ENCODE measurements at places on chromosomes 16 and 17. TPM values are rescaled to one million over a fixed set of nuclear protein-coding genes. Genes with fewer than 3 reads are reported as not detected.
A peak's percentile ranks its signal among the peaks of the same experiment; 100 is the strongest.

- peaks cover 19% of the 10 kb centered on the region for H3K4me1 ChIP-seq
- H3K4me3 ChIP-seq, result no peak overlapping the region
- H3K27ac ChIP-seq, result no peak overlapping the region
- H3K27me3 ChIP-seq, result no peaks in the 10 kb centered on the region
- no peaks in the 10 kb centered on the region for H3K36me3 ChIP-seq
Observed at GRCh38 chr17:47102914-47103313, 86.2 kb downstream of the CDC27 start.

GRCh38 chr16:57260294-57260929 is 15.4 kb downstream of the ARL2BP start:
- H3K36me3 ChIP-seq, result peaks cover 4% of the 10 kb centered on the region
- H3K27me3 ChIP-seq, result no peaks in the 10 kb centered on the region
- peak overlapping the region; percentile 78 for H3K27ac ChIP-seq
- H3K4me3 ChIP-seq, result no peak overlapping the region

GRCh38 chr16:68426347-68426652 is 22.0 kb downstream of the SMPD3 start:
- peaks cover 6% of the 10 kb centered on the region for H3K4me1 ChIP-seq
- H3K27me3 ChIP-seq, result peaks cover 47% of the 10 kb centered on the region
- H3K4me3 ChIP-seq, result no peak overlapping the region
- DNase-seq, result no peak

- H3K27ac ChIP-seq, result peak overlapping the region; percentile 81
- no peak for DNase-seq
- H3K4me3 ChIP-seq, result no peak overlapping the region
- H3K36me3 ChIP-seq, result no peaks in the 10 kb centered on the region
- no peaks in the 10 kb centered on the region for H3K27me3 ChIP-seq
Observed at GRCh38 chr16:17304491-17305119, 166.2 kb downstream of the XYLT1 start.

DNA sequence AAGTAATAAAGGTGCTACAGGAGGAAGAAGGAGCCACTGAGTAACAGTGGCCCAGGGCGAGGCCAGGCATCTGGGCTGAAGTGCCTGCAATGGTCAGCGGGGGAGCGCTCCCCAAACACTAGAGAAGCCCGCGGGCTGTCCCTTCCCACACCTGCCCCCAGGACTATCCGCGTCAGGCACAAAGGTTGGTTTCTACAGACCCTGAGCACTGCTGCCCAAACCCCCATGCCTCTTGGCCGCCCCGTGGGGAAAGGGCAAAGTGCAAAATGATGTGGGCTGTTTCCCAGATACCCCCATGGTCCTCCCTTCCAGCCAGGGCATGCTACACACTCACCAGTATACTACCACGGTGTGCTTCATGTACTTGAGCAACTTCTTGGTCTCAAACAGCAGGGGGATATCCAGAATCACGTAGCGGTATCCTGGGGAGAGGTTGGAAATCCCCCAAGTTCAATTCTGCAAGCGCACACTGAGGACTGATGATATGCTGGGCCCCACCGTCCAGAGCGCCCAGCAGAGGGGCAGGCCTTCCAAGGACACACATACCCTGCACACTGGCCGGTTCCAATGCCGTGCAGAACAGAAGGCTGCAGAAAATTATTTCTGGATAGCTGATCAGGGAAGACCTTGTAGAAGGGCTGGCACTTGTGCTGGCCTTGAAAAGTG is 21.5 kb downstream of the DCAKD start:
- H3K4me1 ChIP-seq, result peaks cover 9% of the 10 kb centered on the region
- peaks cover 30% of the 10 kb centered on the region for H3K36me3 ChIP-seq
- H3K27ac ChIP-seq, result no peak overlapping the region
- no peak for DNase-seq
- no peak overlapping the region for H3K4me3 ChIP-seq

GRCh38 chr17:78117027-78117981 is 11.3 kb downstream of the TMC6 start:
- no peak overlapping the region for H3K27ac ChIP-seq
- peaks cover 5% of the 10 kb centered on the region for H3K36me3 ChIP-seq
- no peaks in the 10 kb centered on the region for H3K27me3 ChIP-seq

DNA sequence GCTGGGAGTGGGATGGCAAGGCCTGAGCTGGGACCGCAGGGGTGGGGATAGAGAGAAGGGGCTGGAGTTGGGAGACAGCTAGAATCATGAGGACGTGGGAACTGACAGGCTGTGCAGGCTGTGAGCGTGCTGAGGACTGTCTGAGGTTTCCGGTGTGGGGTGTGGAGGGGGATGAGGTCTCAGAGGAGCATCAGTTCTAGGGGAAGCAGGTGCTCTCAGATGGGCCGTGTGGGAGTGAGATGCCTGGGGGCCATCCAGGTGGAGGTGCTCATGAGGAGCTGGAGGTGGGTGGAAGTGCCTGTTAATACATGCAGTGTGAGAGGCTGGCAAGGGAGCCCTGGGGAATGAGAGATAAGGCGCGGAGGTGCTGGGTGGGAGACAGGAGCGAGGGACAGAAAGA is 27.2 kb downstream of the HASPIN start:
- H3K4me1 ChIP-seq, result peaks cover 6% of the 10 kb centered on the region
- H3K27me3 ChIP-seq, result peaks cover 3% of the 10 kb centered on the region
- no peak overlapping the region for H3K27ac ChIP-seq
- H3K4me3 ChIP-seq, result no peak overlapping the region
- no peak for DNase-seq

GRCh38 chr16:4015275-4016004 is 100.8 kb downstream of the ADCY9 start:
- no peaks in the 10 kb centered on the region for H3K36me3 ChIP-seq
- H3K4me3 ChIP-seq, result no peak overlapping the region
- no peaks in the 10 kb centered on the region for H3K27me3 ChIP-seq
- H3K27ac ChIP-seq, result peak overlapping the region; percentile 75
- no peak for DNase-seq

GRCh38 chr17:17213775-17214174 is 7.6 kb upstream of the PLD6 start:
- H3K27me3 ChIP-seq, result no peaks in the 10 kb centered on the region
- no peak overlapping the region for H3K27ac ChIP-seq
- no peak for DNase-seq
- H3K36me3 ChIP-seq, result peaks cover 35% of the 10 kb centered on the region
- no peaks in the 10 kb centered on the region for H3K4me1 ChIP-seq

DNA sequence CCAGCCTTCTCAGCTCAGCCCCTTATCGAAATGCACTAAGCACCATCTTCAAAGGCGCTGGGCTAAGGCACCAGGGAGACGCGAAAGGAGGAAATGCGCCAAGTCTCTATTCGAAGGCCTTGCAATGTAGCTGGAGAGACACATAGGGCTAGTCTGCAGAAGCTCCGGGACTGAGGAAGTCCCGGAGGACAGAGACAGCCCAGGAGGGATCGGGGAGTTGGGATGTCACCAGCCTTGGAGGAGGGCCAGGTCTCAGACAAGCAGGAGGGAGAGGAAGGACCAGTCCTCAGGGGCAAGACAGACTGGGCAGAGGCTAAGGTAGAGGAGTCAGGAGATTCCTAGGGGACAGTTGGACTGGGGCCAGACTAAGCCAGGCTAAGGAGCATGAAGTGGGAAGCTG is 8.5 kb downstream of the C17orf100 start:
- H3K4me1 ChIP-seq, result peaks cover 9% of the 10 kb centered on the region
- H3K27ac ChIP-seq, result no peak overlapping the region
- H3K4me3 ChIP-seq, result no peak overlapping the region
- H3K27me3 ChIP-seq, result peaks cover 75% of the 10 kb centered on the region
- peaks cover 2% of the 10 kb centered on the region for H3K36me3 ChIP-seq

DNA sequence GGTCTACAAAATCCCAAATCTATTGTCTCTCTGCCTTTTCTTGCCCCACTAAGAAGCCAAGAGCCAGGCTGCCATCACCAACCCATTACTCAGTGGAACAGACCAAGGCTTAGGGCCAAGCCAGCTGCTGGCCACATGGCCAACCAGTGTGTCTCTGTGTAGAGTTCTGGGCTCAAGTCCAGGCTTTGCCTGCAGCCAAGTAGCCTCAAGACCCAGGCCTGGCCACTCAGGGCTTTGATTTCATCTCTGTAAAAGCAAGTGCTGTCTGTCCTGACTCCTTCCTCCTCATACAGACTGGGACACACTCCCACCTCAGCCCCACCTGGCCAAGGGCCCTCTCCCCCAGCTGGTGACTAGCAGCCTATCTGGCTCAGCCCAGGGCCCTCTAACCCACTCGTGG is 14.6 kb downstream of the SREBF1 start:
- H3K4me1 ChIP-seq, result peaks cover 58% of the 10 kb centered on the region
- H3K27ac ChIP-seq, result peak overlapping the region; percentile 50
- H3K27me3 ChIP-seq, result no peaks in the 10 kb centered on the region
- DNase-seq, result no peak

DNA sequence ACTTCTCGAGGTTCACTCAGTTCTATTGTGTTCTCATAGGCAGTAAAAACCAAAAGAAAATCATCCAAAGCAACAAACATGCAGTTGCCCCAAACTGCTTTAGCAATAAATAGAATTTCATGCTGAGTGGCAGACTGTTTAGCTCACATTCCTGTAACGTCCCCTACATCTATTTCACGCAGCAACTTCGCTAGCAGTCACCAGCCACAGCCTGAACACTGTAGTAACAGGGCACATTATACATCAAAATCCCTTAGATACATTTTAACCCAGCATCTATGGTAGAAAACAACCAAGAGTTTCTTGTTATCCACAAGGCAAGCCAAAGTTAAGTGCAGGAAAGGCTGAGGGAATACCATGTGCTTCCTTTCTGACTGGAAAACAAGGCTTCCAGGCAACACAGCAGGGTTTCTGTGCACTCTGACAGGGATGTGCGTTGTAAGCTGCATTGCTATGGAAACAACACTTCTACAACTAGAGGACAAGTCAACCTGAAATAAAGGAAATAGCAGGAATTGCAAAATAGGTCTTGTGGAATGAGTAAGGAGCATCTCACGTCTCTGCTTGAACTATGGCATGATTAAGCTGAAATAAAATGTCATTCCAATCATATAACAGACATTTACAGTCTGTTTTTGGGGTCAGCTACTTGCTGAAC is 55.4 kb downstream of the CFDP1 start:
- no peak overlapping the region for H3K4me3 ChIP-seq
- H3K27ac ChIP-seq, result peak overlapping the region; percentile 93
- peaks cover 57% of the 10 kb centered on the region for H3K4me1 ChIP-seq
- no peak for DNase-seq

DNA sequence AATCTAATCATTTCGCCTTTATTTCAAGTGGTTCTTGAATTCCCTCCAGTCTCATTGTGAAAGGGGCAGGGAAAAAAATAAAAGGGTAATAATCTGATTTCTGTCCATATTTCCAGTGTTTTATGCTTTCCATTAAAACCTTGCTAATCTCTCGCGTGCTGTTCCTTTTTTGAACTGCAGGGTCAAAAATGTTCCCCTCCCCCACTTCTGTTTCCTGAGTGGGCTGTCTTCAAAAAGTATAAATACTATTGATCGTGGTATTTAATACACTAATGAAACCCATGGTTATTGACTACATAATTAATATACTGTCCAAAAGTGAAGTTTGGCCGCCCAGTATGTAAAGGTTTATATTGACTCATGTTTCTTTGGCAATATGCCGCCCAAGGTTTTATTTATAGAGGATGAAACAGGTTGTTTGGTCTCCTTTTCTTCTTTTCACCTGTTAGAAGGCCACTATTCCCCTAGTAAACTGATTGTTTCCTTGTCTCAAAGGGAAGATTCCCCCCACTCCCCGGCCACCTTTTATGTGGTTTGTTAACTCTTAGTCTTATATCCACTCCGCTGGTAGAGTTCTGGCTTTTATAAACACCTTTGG is 69.7 kb downstream of the RPA1 start:
- H3K27me3 ChIP-seq, result peaks cover 12% of the 10 kb centered on the region
- no peaks in the 10 kb centered on the region for H3K4me1 ChIP-seq
- DNase-seq, result no peak
- peaks cover 10% of the 10 kb centered on the region for H3K36me3 ChIP-seq
- H3K4me3 ChIP-seq, result no peak overlapping the region

PSMC3IP gene
- total RNA-seq, result 9.8 TPM

ETV4 gene
- 5.6 TPM for total RNA-seq

CACNA1H gene
- 41.8 TPM for total RNA-seq

NUP85 gene
- total RNA-seq, result 69.6 TPM

FOXN1 gene
- total RNA-seq, result 0.34 TPM

ORMDL3 gene
- total RNA-seq, result 67.1 TPM

ALDOC gene
- total RNA-seq, result 22.6 TPM
